DMS79 treated with DMSO at 0.1 percent for 48 hours (cell line): ENCODE measurements at places on chromosomes 11 and 22.

DNA sequence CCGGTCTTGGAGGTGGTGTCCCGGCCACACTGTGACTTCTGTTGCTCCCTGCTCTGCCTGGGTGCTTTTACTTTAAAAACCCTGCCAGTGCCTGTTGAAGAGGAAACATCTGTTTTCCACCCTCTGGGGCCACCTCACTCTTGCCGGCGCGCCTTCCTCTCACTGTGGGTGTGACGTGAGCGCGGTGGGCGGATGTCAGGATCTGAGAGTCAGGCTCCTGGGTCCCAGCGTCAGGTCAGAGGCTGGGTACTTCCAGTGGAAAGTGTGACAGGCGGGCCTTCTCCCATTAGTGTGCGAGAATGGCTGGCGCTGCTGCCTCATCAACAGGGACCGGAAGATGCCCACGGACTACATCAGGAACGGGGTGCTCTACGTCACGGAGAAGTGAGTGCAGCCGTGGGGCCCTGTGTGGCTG, 54.2 kb downstream of the GRAMD4 start:
- no peak for DNase-seq

DNA sequence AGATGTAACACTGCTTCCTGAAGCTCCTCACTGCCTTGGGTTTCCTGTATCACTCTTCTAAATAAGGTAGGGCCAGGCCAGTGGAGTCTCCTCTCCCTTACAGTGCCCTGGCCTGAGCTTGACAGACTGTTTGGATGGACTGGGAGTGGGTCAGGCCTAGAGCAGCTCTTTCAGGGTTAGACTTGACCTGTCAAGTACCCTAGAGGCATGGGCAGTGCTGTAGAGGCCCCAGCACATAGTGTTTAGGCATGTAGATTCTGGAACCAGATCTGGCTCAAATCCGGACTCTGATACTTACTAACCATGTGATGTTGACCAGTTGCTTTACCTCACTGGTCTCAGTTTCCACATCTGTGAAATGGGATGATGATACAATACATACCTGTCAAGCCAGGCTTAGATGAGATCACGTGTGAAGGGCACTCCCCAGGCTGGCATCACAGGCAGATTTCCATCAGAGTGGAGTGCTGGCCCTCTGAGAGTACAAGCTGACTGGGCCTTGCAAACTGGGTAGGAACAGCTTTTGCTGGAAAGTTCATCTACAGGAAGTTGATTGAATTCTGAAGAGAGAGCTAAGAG, 1.4 kb upstream of the MICAL2 start:
- DNase-seq, result no peak

GRCh38 chr11:61694602-61694939, 14.4 kb downstream of the DAGLA start:
- no peak for DNase-seq

- DNase-seq, result no peak
These were observed 42.6 kb downstream of the ACER3 start for GRCh38 chr11:76903325-76903724.

GRCh38 chr22:38080850-38081635, 2.9 kb downstream of the SLC16A8 start:
- no peak for DNase-seq

DNA sequence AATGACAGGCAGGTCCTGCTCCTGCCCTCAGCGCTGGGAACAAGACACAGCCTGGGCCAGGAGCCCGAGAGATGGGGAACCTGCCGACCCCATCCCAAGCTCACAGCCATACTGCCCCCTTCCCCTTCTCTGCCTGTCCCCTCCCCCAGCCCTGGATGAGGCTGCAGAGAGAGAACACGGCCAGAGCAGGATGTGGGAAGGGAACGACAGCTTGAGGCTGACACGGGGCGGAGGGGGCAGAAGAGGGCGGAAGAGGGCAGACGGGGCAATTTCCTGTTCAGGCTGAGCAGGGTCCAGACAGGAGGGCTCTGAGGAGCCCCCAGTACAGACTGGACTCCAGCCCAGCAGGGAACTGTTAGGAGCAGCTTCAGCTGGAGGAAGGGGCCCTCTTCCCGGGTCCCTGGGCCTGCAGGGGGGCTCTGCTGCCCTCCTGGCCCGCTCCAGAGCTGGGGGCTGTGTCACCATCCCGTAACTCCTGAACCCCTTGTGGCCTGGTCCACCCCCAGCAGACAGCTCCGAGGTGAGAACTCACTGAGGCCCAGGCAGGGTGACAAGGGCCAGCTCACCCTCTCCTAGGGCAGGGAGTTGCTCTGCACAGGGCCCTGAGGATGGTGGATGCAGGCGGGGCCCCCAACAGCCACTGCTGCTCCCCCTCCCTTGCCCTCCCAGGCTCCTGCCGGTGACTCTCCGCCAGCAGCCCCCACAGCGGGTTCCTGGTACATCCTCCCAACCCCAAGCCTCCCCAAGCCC, 5.7 kb downstream of the CTSD start:
- DNase-seq, result no peak

- no peak for DNase-seq
These were observed 85.5 kb downstream of the ENTHD1 start for GRCh38 chr22:39808081-39808480.

GRCh38 chr11:6618117-6619003, 862 bp downstream of the TPP1 start:
- DNase-seq, result no peak

DNA sequence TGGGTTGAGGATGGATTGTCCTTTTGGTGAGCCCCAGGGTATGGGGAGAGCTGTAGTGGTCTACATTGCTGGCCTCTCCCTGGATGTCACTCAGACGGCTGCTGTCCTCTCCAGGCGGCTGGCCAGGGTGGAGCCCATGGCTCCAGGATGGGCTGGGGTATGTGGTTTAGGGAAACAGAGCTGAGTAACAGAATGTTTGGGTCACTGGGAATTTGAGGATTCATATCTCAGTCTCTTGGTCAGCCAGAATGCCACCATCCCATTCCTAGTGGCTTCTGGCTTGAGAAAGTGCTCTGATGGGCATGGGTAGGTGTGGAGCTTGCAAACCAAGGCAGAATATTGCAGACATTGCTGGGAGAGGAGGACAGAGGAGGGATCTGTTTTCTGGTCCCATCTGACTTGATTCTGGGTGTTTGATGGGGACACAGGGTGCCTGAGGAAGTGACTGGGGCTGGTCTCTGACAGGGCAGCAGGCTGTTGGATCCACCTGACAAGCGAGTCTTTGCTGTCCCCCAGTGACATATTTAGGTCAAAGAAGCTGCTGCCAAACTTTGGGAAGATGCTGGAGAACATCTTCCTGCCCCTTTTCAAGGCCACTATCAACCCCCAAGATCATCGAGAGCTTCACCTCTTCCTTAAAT, 41.4 kb downstream of the AMPD3 start:
- DNase-seq, result no peak

- DNase-seq, result no peak
These were observed 6.5 kb downstream of the HMBS start for GRCh38 chr11:119091178-119091577.

GRCh38 chr11:34564406-34564805, 50.8 kb upstream of the ELF5 start:
- DNase-seq, result no peak

DNA sequence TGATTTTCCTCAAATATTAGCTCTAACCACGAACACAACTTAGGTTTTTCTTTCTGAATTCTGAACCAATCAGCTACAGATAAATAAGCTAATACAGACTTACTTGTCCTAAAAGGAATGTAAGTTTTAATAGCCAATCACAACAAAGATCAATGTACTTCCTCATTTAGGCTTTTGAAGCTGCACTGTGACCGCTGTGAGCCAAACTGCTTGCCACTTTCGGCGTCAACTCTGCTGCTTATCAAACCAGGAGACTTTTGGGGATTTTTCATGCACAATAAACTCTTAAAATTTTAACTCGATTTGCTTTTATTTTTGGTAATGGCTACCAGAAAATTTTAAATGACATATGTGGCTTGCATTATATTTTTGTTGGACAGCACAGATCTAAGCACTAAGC, 92.5 kb downstream of the TMPRSS5 start:
- no peak for DNase-seq

GRCh38 chr22:23446796-23447350, 133.2 kb downstream of the IGLL1 start:
- DNase-seq, result no peak

DNA sequence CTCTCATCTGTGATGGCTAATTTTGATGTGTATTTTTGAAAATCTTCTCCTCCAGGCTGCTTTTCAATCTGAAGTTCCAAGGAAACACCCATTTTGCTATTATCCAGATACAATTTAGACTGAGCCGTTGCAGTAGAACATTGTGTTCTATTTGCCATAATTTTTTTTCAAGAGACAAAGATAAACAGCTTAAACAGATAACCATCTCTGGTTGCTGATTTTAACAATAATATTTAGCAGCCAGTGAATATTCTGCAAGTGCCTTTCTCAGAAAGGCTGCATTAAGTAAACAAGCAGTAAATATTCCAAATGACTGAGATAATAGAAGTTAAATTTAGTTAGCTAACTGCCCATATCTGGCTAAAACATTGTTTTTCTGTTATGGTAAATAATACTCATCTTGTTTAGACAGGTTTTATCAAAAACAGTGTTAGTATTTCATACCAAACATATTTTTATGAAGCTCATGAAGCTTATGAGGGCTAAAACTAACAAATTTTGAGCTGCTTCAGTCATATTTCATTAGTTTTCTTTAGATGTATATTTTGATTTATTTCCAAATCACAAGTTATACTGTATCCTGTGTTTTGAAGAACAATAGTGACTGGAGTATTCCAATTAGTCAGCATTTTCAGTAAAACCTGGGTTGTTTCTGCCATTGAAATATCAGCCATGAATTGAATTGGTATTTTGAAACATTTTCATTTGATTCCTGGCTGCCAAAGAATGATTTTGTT, 206.7 kb downstream of the SBF2 start:
- no peak for DNase-seq

GRCh38 chr11:104422324-104422944, 258.5 kb upstream of the PDGFD start:
- DNase-seq, result no peak

GRCh38 chr11:116461789-116462188, 311.0 kb downstream of the BUD13 start:
- DNase-seq, result no peak

GRCh38 chr11:94657629-94658028, 90.5 kb downstream of the PIWIL4 start:
- DNase-seq, result peak; percentile 85

DNA sequence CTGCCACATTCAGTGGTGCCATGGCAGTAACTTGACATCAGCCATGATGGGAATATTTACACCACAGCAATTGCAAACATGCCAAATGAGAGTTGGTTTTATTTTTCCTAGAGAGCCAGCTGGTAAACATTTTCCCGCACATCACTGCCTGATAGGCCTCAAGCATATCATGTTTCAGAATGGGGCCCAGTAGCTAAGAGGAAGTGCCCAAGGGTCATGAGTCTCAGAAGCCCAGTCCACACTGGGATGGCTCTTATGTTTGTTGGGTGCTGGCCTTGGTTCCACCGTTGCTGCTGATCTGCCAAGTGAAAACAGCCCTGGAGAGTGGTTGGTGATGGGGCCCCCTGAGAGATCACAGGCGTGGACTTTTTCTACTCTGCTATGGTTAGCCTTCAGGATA, 64.3 kb upstream of the NAV2 start:
- no peak for DNase-seq

DNA sequence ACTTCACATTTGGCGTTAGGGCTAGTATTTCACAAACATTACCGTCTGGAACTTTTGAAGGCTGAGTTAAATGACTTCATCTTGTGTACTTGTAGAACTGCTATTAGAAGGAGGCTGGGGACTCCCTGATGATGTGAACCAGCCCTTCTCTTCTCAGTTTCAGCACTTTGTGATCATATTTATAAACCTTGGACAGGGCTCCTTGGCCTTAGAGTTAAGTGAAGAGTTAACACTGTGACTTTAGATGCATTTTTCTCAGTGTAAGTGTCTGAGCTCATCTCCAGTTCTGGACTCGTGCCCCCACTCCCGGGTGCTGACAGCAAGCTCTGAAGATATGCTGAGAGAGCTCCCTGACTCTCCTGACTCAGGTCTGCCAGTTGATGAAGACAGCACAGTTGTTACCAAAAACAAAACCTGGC, 8.4 kb downstream of the MIAT start:
- DNase-seq, result no peak

DNA sequence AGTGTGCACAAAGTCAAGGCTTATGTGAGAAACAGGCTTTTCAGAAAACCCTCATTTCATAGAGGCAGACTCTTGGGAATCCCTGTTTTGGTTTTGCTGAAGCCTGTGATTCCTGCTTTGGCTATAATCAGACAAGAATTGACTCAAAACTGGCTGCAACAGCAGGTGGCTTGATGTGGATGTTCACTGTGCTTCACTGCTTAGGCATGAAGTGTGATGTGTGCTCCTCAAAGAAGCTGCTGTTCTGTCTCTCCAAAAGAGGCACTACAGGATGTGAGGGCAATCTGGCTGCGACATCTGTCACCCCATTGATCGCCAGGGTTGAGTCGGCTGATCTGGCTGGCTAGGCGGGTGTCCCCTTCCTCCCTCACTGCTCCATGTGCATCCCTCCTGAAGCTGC, 103.5 kb downstream of the C11orf58 start:
- DNase-seq, result no peak

GRCh38 chr11:12142176-12142575, 31.8 kb downstream of the MICAL2 start:
- no peak for DNase-seq

GRCh38 chr11:122354025-122354697, 238.1 kb upstream of the BLID start:
- no peak for DNase-seq
